ENCODE measurements at places on chromosomes 5 and 9.
A peak's percentile ranks its signal among the peaks of the same experiment; 100 is the strongest.

GRCh38 chr5:16975950-16976624, 40.0 kb upstream of the MYO10 start:
- DNase-seq = no peak

GRCh38 chr9:81213456-81213855, 475.9 kb downstream of the TLE1 start:
- no peak for DNase-seq

- no peak for DNase-seq
These were observed 7.3 kb downstream of the FBP2 start for GRCh38 chr9:94586316-94586715.

DNA sequence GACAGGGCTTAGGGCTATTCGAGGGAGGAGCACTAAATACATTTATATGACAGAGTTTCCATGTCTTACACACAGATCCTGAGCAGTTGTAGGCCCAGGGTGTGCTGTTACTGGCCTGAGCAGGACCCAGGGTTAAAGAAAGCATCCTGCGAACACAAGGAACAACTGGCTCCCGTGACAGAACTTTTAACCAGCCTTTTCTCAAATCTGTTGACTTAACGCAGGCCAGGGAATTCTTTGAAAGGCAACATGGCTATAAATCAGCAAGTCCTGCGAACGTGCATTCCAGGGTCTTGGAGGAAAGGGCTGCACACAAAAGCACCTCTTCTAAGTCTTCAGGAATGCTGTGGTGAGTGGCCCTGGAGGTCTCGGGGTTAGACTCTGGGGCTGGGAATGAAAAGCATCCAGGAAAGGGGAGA, 45.2 kb upstream of the ANKRD55 start:
- peak; percentile 68 for DNase-seq

DNA sequence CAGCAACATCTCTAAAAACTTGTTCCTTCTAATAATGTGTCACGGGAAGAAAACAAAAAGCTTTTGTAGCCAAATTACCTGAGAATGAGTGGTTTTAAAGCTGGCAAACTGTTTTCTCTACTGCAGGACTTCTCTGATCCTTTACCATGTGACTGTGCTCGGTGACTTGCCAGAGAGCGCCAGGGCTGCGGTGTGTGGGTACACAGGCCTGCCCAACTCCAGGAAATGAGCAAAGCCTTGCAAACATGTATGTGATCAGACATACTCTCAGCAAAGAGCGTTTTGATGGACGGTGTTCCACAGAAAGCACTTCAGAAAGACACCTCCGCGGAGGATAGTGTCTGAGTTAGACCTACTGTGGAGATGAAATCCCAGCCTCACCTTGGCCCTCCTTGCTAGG, 157.3 kb downstream of the SPOCK1 start:
- no peak for DNase-seq

All from HFF-Myc (cell line).